ENCODE measurements at places on chromosomes 7 and 10.
A peak's percentile ranks its signal among the peaks of the same experiment; 100 is the strongest.

DNA sequence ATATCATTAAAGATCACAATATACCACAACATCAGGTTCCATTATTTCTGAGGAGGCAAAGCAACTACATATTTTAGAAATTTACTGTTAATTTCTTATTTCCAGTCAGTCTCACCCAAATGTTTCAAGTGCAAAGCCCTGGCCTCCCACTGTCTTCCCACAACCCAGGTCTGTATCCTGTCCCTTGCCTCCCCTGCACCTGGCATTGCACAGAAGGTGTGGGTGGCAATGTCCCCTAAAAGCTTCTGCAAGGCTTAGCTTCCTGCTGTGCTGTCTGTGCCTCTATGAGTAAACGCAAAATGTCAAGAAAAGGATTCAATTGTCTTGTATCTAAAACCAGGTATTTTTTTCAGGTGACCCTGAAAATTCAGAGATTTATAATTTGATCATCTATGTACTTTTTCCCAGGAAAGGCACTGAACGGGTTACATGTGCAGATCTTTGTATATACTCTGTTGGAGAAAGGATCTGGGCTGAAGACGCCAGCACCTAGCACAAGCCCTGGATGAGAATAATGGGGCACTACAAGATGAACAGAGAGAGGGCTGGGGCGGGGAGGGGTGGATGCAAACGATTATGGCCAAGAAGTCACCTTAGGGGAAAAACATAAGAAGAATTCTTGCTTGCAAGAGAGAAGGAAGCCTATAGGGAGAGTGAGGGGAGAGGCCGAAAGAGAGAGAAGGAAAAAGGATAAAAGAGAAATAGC lies 3.1 kb upstream of the ANTXRL start:
- DNase-seq: no peak

GRCh38 chr7:66967029-66967428 lies 28.4 kb downstream of the SBDS start:
- DNase-seq: no peak

- peak; percentile 52 for DNase-seq
These were observed 138.1 kb downstream of the RELN start for GRCh38 chr7:103851357-103851756.

GRCh38 chr10:27783660-27784059 lies 38.0 kb upstream of the MKX start:
- DNase-seq: peak; percentile 73

- no peak for DNase-seq
These were observed 11.2 kb upstream of the TSPAN14 start for GRCh38 chr10:80442879-80443278.

Data from MM.1S (cell line).